Activated CD8-positive, alpha-beta T cell treated with anti-CD3 and anti-CD28 coated beads for 36 hours (primary cell): ENCODE measurements at places on chromosomes 3 and 15. TPM values are rescaled to one million over a fixed set of nuclear protein-coding genes. Genes with fewer than 3 reads are reported as not detected.

The ZNF662 gene
- 2.1 TPM for total RNA-seq

- H3K4me3 ChIP-seq: no peak overlapping the region
- H3K4me1 ChIP-seq: peaks cover 13% of the 10 kb centered on the region
- H3K27ac ChIP-seq: no peak overlapping the region
- peaks cover 5% of the 10 kb centered on the region for H3K27me3 ChIP-seq
- no peak for DNase-seq
Measured at GRCh38 chr15:75731248-75732151, 18.9 kb upstream of the CSPG4 start.

GRCh38 chr3:46906471-46907058 lies 29.0 kb downstream of the PTH1R start:
- H3K4me1 ChIP-seq: peaks cover 6% of the 10 kb centered on the region
- H3K36me3 ChIP-seq: no peaks in the 10 kb centered on the region
- H3K27me3 ChIP-seq: no peaks in the 10 kb centered on the region
- no peak overlapping the region for H3K4me3 ChIP-seq
- DNase-seq: no peak
- H3K27ac ChIP-seq: no peak overlapping the region

- H3K4me3 ChIP-seq: no peak overlapping the region
- no peak overlapping the region for H3K27ac ChIP-seq
- H3K27me3 ChIP-seq: peaks cover 10% of the 10 kb centered on the region
- H3K36me3 ChIP-seq: no peaks in the 10 kb centered on the region
- H3K4me1 ChIP-seq: no peaks in the 10 kb centered on the region
Measured at GRCh38 chr15:38406436-38406835, 47.5 kb upstream of the FAM98B start.

DNA sequence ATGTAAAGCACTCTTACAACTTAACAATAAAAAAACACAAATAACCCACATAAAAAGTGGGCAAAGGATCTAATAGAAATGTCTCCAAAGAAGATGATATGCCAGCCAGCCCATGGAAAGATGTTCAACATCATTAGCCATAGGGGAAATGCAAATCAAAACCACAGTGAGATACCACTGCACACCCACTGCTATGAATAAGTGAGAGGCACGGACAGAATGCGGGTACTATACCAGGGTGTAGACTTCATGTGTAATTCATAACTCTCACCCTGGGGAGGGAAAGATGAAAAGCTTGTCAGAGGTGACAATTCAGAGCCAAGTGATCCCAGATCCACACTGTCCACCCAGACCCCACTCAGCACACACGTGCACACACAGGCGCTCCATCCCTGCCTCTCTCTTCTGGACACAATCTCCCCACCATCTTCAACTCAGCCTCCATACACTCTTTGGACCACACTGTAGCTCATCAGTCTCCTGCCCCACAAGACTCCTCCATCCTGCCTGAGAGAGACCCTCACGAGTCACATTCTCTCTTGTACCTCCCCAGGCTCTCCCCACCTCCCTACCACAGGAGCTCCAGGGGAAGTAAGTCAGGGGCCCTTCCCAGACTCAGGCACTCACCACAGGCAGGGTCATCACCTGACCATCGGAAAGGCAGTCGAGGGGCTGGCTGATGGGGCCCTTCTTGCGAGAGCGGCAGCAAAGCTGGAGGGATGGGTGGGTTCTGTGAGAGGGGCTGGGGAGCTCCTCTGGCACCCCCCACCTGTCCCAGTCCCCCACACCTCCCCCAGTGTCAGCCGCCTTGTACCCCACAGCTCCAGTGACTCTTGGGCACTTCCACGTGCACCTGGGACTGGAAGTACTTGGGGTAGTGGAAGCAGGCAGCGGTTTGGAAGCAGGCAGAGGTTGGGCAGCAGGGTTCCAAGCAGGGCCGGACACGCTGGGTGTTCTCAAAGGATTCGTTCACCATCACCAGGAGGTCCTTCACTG lies 21.3 kb downstream of the PLA2G4E start:
- no peaks in the 10 kb centered on the region for H3K27me3 ChIP-seq
- H3K4me3 ChIP-seq: no peak overlapping the region
- DNase-seq: peak; percentile 22

DNA sequence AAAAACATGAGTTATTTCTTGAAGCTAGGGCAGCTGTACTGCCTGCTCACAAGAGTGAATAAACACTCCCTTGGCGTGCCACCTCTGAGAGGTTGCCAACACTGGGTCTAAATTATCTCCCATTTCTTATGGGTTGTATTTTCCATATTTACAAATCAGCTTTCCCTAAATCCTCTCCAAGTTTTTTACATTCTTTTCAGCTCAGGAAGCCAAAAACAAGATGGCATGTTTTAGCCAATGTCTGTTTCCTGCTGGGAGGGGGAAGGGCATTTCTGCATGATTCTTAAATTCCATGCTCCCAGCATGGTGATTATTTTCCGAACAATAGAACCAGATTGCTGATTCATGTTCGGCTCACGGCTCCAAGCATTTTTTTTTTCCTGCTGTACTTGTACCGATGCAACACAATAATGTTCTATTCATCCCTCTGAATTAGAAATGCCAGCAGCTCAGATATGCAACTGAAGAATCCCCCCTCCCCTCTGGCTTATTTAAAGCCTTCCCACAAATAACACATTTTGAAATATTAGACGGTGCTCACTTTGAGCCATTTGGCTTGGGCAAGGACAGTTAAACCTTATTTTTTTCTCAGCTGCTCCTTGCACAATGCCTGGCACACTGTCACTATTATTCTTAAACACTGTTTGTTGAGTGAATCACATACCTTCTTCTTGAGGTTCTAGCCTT lies 252.5 kb downstream of the THRB start:
- no peaks in the 10 kb centered on the region for H3K4me1 ChIP-seq
- H3K27ac ChIP-seq: no peak overlapping the region
- H3K4me3 ChIP-seq: no peak overlapping the region
- H3K36me3 ChIP-seq: no peaks in the 10 kb centered on the region
- DNase-seq: no peak

DNA sequence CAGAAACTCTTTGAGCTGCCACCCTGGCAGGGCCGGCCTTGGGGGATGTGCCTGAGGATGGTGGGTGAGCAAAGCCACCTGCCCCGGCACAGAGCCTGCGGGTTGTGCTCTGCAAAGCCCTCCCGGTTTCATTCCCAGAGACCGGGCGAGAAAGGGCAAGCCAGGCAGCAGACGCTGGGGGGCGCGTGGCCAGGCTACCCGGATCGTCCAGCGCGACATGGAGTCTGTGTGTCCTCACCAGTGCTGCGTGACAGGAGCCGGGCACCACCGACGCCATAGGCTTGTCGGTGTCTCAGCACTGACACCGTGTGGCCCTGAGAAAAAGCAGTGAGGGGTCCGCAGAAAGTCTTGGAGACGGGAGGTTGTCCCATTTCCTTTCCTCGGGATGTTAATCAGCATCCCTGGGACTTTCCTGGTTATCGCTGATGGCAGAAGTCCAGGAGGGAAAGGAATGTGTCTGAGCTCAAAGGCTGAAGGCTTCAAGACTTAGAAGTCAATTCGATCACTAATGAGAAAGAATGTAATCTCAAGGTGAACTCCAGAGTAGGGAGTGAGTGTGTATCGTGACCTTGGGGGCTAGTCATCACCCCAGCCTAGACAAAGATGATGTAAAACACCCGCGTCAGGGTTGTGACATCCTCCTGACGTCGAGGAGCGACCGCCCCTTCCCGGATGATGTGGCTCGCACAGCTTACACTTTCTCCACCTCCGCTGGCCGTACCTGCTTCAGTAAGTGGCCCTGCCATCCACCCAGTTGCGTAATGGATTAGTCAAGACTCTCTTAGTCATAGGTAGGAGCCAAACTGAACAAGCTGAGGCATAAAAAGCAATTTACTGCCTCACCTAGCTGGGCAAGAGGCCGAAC lies 36.3 kb upstream of the PLA2G4E start:
- H3K4me3 ChIP-seq: peak overlapping the region; percentile 20
- DNase-seq: peak; percentile 70
- peaks cover 7% of the 10 kb centered on the region for H3K4me1 ChIP-seq
- H3K27ac ChIP-seq: no peak overlapping the region
- no peaks in the 10 kb centered on the region for H3K36me3 ChIP-seq
- H3K27me3 ChIP-seq: peaks cover 26% of the 10 kb centered on the region

DNA sequence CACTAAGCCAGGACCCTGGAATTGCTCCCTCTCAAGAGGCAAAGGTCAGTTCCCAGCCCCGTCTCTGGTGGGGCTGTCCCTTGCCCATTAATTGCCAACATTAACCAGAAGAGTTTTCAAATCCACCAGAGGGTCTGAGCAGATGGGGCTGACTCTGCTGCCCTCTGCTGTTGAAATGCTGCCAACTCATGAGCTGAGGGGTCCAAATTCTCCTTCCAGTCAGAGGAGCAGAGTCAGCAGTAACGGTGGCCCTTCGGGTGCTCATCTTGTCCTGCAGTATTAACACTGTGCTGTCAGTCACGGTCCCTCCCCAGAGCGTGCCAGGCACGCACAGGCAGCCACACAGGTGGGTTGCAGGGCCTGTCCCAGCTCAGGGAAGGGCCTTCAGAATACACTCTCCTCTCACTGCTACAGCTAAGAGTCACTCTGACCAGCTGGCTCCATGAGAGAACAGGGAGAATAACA lies 10.7 kb upstream of the SPTBN5 start:
- H3K27me3 ChIP-seq: no peaks in the 10 kb centered on the region
- H3K27ac ChIP-seq: no peak overlapping the region
- H3K4me1 ChIP-seq: peaks cover 7% of the 10 kb centered on the region
- peak; percentile 83 for DNase-seq
- no peak overlapping the region for H3K4me3 ChIP-seq

DNA sequence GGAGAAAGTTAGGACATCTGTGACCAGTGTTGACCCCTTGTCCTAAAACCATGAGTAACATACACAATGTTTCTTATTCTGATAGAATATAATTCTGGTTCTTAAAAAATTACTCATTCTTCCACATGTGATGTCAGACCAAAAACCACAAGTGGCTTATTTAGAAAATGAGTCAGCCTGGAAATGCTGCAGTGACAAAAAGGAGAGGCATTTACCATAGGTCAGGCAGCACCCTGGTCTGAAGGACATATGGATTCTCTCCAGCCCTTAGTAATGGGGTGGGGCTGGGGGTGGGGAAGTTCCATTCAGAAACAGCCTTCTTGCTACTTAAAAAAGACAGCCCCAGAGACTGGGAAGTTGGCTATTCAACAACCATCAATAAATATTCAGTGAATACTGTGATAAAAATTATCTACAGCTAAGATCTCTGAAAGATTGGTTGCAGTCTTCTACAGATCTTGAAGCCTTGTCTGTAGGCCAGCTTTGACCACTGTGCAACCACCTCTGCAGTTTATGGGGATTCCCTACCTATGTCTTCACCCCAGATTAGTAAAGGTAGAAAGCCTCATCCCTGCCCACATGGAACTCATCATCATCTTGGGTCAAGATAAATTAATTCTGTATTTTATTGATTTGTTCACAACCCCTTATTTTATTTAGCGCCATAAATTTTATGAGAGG lies 34.9 kb upstream of the TIMP4 start:
- no peaks in the 10 kb centered on the region for H3K36me3 ChIP-seq
- peaks cover 64% of the 10 kb centered on the region for H3K4me1 ChIP-seq
- H3K27me3 ChIP-seq: no peaks in the 10 kb centered on the region
- H3K27ac ChIP-seq: peak overlapping the region; percentile 92

GRCh38 chr3:129187857-129188256 lies 4.2 kb upstream of the CNBP start:
- DNase-seq: no peak
- peaks cover 10% of the 10 kb centered on the region for H3K4me1 ChIP-seq
- no peak overlapping the region for H3K4me3 ChIP-seq
- no peaks in the 10 kb centered on the region for H3K27me3 ChIP-seq
- peak overlapping the region; percentile 40 for H3K27ac ChIP-seq
